ENCODE measurements at places on chromosomes 6 and 20. TPM values are rescaled to one million over a fixed set of nuclear protein-coding genes. Genes with fewer than 3 reads are reported as not detected.

The WASF1 gene
- total RNA-seq, result 12.3 TPM

The TAAR2 gene
- total RNA-seq, result not detected

The SAMD3 gene
- not detected for total RNA-seq

The PAX1 gene
- not detected for total RNA-seq

The LCA5 gene
- 5.8 TPM for total RNA-seq

The ZSCAN16 gene
- total RNA-seq, result 10.7 TPM

The DSP gene
- total RNA-seq, result 0.46 TPM

The PLN gene
- total RNA-seq, result under 0.01 TPM

The USP49 gene
- 2.7 TPM for total RNA-seq

The SNAP25 gene
- total RNA-seq, result 0.15 TPM

The WFDC12 gene
- total RNA-seq, result not detected

The OXT gene
- not detected for total RNA-seq

The SLC4A11 gene
- 1.9 TPM for total RNA-seq

The SGK2 gene
- not detected for total RNA-seq

The TDRD6 gene
- not detected for total RNA-seq

The GPLD1 gene
- total RNA-seq, result under 0.01 TPM
